MCF 10A (cell line): ENCODE measurements at places on chromosomes 6 and 20.

DNA sequence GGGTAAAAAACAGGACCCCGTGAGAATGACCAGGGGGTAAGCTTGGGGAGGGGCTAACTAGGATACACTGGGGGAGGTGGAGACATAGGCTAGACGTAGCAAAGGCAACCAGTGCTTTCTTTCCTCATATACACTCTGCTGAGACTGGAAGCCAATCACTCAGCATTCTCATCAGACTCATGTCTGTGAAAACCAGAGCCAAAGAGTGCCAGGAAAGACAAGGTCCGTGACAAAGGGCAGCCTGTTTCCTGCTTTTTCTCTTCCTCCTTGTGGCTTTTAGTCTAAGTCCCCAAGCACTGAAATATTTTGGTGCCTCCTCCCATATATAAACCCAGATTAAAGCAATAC, 97.9 kb upstream of the NEDD9 start:
- DNase-seq = no peak
- H3K4me1 ChIP-seq = no peaks in the 10 kb centered on the region
- no peak overlapping the region for H3K4me3 ChIP-seq

GRCh38 chr20:59771506-59772372, 161.7 kb downstream of the SYCP2 start:
- no peaks in the 10 kb centered on the region for H3K4me1 ChIP-seq
- DNase-seq = no peak
- no peak overlapping the region for H3K27ac ChIP-seq
- H3K4me3 ChIP-seq = no peak overlapping the region
- H3K36me3 ChIP-seq = no peaks in the 10 kb centered on the region

DNA sequence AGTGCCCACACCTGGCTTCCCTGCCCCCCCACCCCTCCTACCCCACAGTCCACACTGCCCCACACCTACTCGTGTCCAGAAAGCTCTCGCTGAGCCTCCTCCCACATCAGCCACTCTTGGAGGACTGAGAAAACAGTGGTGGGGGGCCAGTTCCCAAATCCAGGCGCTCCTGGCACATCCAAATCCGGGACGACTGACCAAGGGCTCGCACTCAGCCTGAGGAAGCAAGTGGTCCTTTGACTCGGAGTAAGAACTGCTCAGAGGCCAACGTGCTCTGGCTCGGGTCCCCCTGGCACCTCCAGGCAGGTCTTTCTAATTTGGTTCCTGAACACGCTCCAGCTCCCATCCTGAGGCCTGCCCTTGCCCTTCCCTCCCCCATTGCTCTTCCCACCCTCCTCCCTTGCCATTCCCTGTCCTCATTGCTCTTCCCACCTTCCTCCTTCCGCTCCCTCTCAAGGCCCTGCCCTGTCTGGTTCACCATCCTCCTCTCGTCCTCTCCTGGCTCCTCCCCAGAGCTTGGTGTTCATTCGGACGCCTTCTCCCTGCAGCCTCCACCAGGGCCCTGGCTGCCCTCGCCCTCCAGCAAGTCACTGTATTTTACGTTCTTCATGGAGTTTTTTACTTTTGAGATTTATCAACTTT, 83.6 kb downstream of the THBS2 start:
- H3K27ac ChIP-seq = no peak overlapping the region
- no peak for DNase-seq
- no peaks in the 10 kb centered on the region for H3K36me3 ChIP-seq

GRCh38 chr6:92459606-92460005, 959.8 kb downstream of the EPHA7 start:
- H3K4me1 ChIP-seq = peaks cover 4% of the 10 kb centered on the region
- no peak overlapping the region for H3K27ac ChIP-seq
- no peaks in the 10 kb centered on the region for H3K36me3 ChIP-seq
- H3K27me3 ChIP-seq = no peaks in the 10 kb centered on the region

- H3K27me3 ChIP-seq = no peaks in the 10 kb centered on the region
- H3K27ac ChIP-seq = no peak overlapping the region
- no peaks in the 10 kb centered on the region for H3K36me3 ChIP-seq
- H3K4me3 ChIP-seq = no peak overlapping the region
Measured at GRCh38 chr20:8536262-8536618, 404.2 kb downstream of the PLCB1 start.

DNA sequence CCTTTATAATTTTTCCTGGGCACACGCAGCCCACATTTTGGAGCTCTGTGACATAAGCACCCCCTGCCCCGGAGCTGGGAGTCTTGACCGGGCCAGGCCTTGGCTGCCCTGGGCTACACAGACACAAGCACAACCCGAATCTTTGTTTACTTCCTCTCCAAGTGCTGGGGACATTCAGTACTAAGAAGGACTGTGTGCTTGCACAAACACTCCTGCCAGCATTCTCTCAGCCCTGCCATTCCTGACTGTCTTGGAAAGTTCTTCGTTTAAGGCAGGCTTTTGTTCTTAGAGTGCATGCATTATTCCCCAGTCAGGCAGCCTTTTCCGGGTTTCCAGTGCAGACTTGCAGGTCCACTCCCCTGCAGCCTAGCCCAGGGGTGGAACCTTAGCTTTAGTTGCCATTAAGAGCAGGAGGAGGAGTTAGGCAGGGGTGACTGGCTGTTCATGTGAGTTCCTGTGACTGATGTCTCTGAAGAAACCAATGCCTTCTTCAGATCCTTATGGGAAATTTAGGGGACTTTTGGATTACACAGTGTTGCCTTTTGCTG, 28.6 kb downstream of the FOXO3 start:
- peaks cover 62% of the 10 kb centered on the region for H3K4me1 ChIP-seq
- peak; percentile 88 for DNase-seq
- peak overlapping the region; percentile 87 for H3K27ac ChIP-seq
- H3K27me3 ChIP-seq = no peaks in the 10 kb centered on the region
- H3K4me3 ChIP-seq = peak overlapping the region; percentile 67

DNA sequence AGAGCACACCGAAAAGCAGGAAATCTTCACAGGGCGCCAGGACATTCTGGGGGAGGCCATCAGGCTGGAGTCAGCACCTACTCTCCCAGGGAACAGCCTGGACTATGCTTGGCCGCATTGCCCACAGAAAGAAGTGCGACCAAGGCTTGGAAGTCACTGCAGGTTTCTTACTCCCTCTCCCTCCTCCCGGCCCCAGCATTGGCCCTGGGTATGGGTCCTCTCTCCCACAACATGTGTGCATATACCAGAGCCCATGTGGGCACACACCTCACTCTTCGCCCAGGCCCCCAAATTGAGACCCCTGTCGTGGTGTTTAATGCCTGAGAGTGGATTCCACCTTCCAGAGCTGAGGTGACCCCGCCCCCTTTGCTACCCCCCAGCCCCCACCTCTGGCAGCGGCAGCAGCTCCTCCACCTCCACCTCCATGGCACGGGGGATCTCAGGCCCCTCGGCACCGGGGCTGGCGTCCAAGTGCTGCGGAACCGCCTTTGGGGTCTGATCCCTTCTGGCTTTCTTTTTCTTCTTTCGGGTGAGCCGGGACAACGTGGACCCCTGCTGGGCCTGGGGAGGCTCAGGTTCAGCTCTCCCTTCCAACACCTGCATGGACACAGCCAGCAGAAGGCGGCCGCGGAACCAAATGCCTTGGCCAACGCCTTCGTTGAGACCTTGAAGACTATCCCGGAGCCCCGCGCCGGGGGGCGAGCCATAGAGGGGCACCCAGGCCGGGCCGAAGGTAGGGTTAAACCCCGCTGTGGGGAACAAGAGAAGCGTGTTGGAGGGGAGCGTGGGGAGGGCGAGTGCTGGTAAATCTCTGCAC, 15.2 kb upstream of the SPAG4 start:
- DNase-seq = no peak
- H3K4me1 ChIP-seq = no peaks in the 10 kb centered on the region
- peaks cover 19% of the 10 kb centered on the region for H3K27me3 ChIP-seq

GRCh38 chr6:136312975-136313374, 23.3 kb upstream of the BCLAF1 start:
- H3K36me3 ChIP-seq = no peaks in the 10 kb centered on the region
- no peak overlapping the region for H3K4me3 ChIP-seq
- no peak for DNase-seq
- H3K27me3 ChIP-seq = no peaks in the 10 kb centered on the region

DNA sequence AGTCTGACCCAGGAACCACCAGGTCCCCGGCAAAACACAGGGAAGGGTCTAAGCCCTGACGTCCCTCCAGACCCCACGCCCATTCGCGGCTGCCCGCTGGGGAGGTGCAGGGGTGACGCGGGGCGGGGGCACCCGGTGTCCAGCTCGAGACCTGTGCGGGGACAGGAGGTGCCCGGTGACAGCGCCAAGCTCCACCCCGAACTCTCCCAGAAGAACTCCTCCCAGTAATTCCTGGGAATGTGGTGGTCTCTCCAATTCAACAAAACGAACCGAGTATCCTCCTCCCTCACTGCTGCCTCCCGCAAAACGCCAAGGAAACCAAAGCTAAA, 164.1 kb upstream of the PDE10A start:
- no peak overlapping the region for H3K27ac ChIP-seq
- no peak overlapping the region for H3K4me3 ChIP-seq
- no peaks in the 10 kb centered on the region for H3K36me3 ChIP-seq

- no peaks in the 10 kb centered on the region for H3K27me3 ChIP-seq
- DNase-seq = no peak
- no peaks in the 10 kb centered on the region for H3K36me3 ChIP-seq
- no peaks in the 10 kb centered on the region for H3K4me1 ChIP-seq
Measured at GRCh38 chr6:155103816-155104366, 108.8 kb downstream of the TIAM2 start.

DNA sequence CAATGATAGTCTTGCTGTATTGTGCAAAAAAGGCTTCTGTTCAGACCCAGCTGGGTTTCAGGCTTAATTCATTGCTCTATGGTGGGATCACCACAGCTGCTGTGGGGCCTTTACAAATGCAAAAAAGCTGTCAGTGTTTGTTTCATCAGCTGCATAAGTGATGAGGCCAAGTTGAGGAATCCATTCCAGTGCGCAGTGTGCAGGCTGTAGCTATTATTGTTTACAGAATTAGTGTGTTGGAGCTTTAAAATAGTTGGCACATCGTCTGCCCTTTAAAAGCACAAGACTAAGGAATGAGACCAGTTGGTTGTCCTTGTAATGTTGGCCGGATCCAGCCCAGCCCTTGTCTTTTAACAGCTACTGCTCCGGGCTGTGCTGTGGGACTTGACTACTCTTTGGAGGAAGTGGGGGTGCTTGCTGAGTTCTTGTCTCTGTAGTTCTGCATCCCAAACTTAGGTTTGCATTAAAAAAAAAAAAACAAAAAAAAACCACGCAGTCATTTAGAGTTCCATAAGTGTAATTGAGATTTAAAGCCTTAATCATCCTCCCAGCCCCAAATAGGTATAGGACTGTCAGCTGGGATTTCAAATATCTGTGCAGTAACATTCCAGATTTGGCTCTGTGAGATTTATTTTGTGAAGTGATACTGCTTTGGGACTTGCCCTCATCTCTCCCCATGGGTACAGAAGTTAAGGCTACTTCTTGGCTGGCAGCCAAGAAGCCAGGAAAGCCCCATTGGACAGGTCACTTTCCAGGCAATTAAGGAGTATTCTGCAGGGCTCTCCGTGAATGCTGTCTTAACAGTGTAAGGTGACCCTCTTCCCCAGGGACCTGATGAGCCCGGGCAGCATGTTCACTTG, 19.3 kb downstream of the JARID2 start:
- no peaks in the 10 kb centered on the region for H3K36me3 ChIP-seq
- H3K27me3 ChIP-seq = no peaks in the 10 kb centered on the region
- no peak overlapping the region for H3K4me3 ChIP-seq
- no peak for DNase-seq
- peaks cover 21% of the 10 kb centered on the region for H3K4me1 ChIP-seq

DNA sequence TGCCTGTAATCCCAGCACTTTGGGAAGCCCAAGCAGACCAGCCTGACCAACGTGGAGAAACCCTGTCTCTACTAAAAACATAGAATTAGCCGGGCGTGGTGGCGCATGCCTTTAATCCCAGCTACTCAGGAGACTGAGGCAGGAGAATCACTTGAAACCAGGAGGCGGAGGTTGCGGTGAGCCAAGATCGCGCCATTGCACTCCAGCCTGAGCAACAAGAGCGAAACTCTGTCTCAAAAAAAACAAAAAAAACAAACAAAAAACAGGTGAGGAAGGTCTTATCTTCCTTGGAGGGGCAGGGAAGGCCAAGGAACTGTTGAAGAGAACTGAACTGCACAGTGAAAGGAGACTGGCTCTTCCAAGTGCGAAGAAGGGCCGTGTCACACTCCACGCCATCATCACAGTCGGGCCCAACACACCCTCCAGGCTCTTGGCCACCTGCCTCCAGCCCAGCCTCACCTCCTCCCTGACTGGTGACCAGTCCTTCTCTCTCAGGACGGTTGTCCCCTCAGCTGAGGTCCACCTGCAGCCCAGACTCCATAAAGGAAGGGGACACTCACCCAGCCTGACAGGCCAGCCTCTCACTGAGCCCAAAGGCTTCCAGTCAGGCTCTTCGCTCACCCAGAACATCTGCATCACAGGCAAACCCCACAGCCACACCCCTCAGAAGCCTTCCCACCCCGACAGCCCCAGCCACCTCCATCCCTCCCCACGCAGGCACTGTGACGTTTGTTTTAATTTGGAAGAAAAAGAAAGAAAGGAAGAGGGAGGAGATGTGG, 4.1 kb downstream of the ZC3H12D start:
- H3K36me3 ChIP-seq = no peaks in the 10 kb centered on the region
- no peak overlapping the region for H3K4me3 ChIP-seq
- H3K27ac ChIP-seq = no peak overlapping the region
- no peaks in the 10 kb centered on the region for H3K27me3 ChIP-seq
- no peak for DNase-seq

DNA sequence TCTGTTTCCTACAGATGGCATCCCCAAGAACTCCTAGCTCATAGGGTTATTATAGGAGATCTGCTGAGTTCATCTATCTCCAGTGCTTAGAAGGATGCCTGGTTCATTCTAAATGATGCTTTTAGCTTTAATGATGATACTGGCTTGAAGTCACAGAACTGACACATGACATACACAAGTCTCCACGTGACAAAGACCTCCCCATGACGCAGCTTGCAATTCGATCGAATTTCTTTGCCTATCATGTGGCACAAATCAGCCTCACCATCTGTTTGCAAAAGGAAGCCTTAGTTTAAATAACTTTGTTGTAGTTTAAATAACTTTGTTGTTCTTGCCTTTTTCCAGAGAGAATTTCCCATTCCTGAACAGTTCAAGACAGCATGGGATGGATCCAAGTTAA, 44.1 kb upstream of the FAM8A1 start:
- H3K4me1 ChIP-seq = no peaks in the 10 kb centered on the region
- no peak for DNase-seq
- no peak overlapping the region for H3K27ac ChIP-seq

- H3K27me3 ChIP-seq = no peaks in the 10 kb centered on the region
- H3K4me1 ChIP-seq = no peaks in the 10 kb centered on the region
- H3K36me3 ChIP-seq = peaks cover 18% of the 10 kb centered on the region
Measured at GRCh38 chr20:62050166-62051120, 15.2 kb downstream of the TAF4 start.

- H3K27me3 ChIP-seq = no peaks in the 10 kb centered on the region
- DNase-seq = no peak
- H3K27ac ChIP-seq = peak overlapping the region; percentile 57
- no peaks in the 10 kb centered on the region for H3K36me3 ChIP-seq
Measured at GRCh38 chr20:51768759-51769517, 748 bp upstream of the ATP9A start.

- H3K4me3 ChIP-seq = no peak overlapping the region
- H3K27ac ChIP-seq = no peak overlapping the region
- H3K4me1 ChIP-seq = no peaks in the 10 kb centered on the region
- H3K27me3 ChIP-seq = no peaks in the 10 kb centered on the region
- DNase-seq = no peak
- no peaks in the 10 kb centered on the region for H3K36me3 ChIP-seq
Measured at GRCh38 chr6:105567140-105567539, 164.3 kb upstream of the PREP start.
